ENCODE measurements at places on chromosomes 12 and 14.
A peak's percentile ranks its signal among the peaks of the same experiment; 100 is the strongest.

GRCh38 chr14:95683793-95684192, 2.4 kb upstream of the TCL1B start:
- H3K27ac ChIP-seq, result no peak overlapping the region
- no peaks in the 10 kb centered on the region for H3K27me3 ChIP-seq
- no peaks in the 10 kb centered on the region for H3K4me1 ChIP-seq
- no peaks in the 10 kb centered on the region for H3K36me3 ChIP-seq
- DNase-seq, result no peak
- no peak overlapping the region for H3K4me3 ChIP-seq

- H3K4me3 ChIP-seq, result no peak overlapping the region
- no peaks in the 10 kb centered on the region for H3K4me1 ChIP-seq
- no peak overlapping the region for H3K27ac ChIP-seq
- no peaks in the 10 kb centered on the region for H3K27me3 ChIP-seq
Observed at GRCh38 chr14:22472466-22472865, 116.6 kb downstream of the DAD1 start.

GRCh38 chr12:119249383-119250155, 70.8 kb downstream of the HSPB8 start:
- H3K4me1 ChIP-seq, result peaks cover 12% of the 10 kb centered on the region
- H3K27ac ChIP-seq, result no peak overlapping the region
- no peak for DNase-seq
- H3K4me3 ChIP-seq, result no peak overlapping the region

GRCh38 chr14:58151133-58152013, 640 bp downstream of the ARMH4 start:
- no peak for DNase-seq
- peak overlapping the region; percentile 22 for H3K27ac ChIP-seq
- H3K27me3 ChIP-seq, result no peaks in the 10 kb centered on the region
- H3K36me3 ChIP-seq, result no peaks in the 10 kb centered on the region
- peak overlapping the region; percentile 72 for H3K4me3 ChIP-seq
- no peaks in the 10 kb centered on the region for H3K4me1 ChIP-seq

DNA sequence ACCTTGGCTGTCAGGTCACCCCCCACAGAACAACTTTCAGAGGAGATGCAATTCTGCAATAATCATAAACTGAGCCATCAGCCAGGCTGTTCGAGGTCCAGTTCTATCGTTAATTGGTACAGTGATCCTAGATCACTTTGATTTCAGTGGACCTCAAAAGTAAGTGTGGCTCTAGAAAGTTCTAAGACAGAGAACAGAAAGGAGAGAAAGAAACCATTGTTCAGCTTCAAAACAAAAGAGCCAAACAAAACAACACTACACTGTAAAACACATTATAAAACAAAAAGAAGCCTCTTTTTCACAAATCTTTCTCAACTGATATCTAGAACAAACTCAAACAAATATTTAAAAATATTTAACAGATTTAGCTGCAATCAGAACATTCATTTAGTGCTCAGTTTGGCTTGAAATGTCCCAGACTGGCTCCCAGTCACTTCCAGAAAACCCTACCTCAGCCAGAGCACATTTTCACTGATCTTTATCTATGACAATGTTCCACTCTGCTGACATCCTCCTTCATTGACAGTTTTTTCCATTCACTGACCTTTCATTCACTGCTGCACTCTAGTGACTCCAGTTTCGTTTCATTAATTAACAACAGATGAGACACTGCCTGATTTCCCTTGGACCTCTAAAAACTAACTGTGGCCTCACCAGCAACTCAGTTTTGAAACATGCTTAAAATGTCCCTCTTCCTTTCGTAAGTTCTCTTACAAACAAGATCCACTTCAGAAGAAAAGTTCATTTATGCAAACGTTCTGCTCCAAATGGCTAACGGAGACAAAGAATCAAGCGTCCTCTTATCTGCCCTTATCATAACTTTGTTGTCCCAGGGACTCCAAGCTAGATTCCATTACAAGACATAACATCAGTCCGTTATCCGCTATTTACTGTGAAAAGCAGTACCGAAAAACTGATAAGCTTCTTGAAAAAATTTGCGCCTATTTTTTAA, 56.8 kb downstream of the DUSP16 start:
- peak overlapping the region; percentile 20 for H3K4me3 ChIP-seq
- H3K36me3 ChIP-seq, result no peaks in the 10 kb centered on the region
- no peak for DNase-seq

- no peak overlapping the region for H3K27ac ChIP-seq
- H3K27me3 ChIP-seq, result no peaks in the 10 kb centered on the region
- no peaks in the 10 kb centered on the region for H3K36me3 ChIP-seq
- no peak overlapping the region for H3K4me3 ChIP-seq
- no peak for DNase-seq
Observed at GRCh38 chr14:55547650-55548315, 32.2 kb upstream of the KTN1 start.

DNA sequence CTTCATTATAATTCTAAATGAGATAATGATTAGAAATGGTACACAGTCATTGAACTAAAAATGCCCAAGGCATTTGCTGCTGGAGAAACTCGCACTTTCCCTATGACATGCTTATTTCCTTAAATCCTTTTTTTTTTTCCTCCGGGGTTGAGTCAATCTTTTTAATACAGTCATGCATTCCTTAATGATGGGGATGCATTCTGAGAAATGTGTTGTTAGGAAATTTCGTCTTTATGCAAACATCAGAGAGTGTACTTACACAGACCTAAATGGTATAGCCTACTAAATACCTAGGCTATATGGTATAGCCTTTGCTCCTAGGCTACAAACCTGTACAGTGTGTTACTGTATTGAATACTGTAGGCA, 29.8 kb upstream of the DACT1 start:
- no peak overlapping the region for H3K27ac ChIP-seq
- H3K4me1 ChIP-seq, result no peaks in the 10 kb centered on the region

GRCh38 chr12:129657179-129657578, 246.6 kb downstream of the TMEM132D start:
- no peak overlapping the region for H3K27ac ChIP-seq
- no peaks in the 10 kb centered on the region for H3K4me1 ChIP-seq
- H3K36me3 ChIP-seq, result no peaks in the 10 kb centered on the region
- no peak overlapping the region for H3K4me3 ChIP-seq
- no peaks in the 10 kb centered on the region for H3K27me3 ChIP-seq
- DNase-seq, result no peak

DNA sequence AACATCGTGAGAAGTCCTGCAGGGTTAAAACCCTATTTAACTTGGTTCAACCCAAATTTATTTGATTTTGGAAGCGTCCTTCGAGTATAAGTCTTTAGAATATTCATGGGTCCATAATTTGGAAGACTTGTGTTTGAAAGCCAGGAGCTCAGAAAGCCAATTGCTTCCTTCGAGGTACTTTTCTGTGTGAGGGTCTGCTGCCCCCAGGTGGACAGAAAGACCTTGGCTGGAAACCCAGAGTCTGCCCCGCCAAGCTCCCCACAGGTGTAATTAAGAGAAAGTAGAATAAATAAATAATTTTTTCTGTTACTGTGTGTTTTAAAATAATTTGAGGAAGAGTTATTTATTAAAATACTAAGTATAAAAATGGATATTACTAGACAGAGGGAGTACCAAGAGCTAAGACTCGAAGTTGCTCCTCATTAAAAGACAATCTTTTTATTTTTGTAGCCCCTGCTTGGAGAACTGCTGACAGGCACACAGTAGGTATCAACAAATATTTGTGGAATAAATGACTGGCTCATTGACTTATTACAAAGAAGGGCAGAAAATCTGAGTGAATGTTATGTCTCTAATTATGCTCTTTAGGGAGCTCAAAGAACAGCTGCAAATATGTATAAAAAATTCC, 105.8 kb downstream of the PAH start:
- H3K4me1 ChIP-seq, result no peaks in the 10 kb centered on the region
- DNase-seq, result no peak
- H3K4me3 ChIP-seq, result no peak overlapping the region
- no peak overlapping the region for H3K27ac ChIP-seq

DNA sequence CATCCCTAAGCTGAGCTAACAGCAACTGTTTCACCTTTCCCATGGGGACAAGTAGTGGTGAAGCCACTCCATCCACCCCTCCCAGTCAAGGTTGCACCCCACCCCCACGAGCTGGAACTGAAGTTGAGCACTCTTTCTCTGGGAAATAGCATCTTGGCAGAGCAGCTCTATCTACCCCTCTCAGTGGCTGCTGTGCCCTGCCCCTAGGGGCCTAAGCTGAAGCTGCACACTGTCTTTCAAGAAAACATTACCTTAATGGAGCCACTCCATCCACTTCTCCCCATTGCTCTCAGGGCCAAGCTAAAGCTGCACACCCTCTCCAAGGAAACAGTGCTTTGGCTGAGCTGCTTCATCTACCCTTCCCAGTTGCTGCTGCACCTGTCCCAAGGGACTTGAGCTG, 170.6 kb upstream of the CCDC196 start:
- H3K27me3 ChIP-seq, result no peaks in the 10 kb centered on the region
- DNase-seq, result no peak
- no peak overlapping the region for H3K4me3 ChIP-seq
- H3K27ac ChIP-seq, result no peak overlapping the region

- DNase-seq, result no peak
- H3K27me3 ChIP-seq, result no peaks in the 10 kb centered on the region
- H3K4me3 ChIP-seq, result no peak overlapping the region
- no peaks in the 10 kb centered on the region for H3K4me1 ChIP-seq
Observed at GRCh38 chr12:78385541-78385940, 479.0 kb upstream of the SYT1 start.

DNA sequence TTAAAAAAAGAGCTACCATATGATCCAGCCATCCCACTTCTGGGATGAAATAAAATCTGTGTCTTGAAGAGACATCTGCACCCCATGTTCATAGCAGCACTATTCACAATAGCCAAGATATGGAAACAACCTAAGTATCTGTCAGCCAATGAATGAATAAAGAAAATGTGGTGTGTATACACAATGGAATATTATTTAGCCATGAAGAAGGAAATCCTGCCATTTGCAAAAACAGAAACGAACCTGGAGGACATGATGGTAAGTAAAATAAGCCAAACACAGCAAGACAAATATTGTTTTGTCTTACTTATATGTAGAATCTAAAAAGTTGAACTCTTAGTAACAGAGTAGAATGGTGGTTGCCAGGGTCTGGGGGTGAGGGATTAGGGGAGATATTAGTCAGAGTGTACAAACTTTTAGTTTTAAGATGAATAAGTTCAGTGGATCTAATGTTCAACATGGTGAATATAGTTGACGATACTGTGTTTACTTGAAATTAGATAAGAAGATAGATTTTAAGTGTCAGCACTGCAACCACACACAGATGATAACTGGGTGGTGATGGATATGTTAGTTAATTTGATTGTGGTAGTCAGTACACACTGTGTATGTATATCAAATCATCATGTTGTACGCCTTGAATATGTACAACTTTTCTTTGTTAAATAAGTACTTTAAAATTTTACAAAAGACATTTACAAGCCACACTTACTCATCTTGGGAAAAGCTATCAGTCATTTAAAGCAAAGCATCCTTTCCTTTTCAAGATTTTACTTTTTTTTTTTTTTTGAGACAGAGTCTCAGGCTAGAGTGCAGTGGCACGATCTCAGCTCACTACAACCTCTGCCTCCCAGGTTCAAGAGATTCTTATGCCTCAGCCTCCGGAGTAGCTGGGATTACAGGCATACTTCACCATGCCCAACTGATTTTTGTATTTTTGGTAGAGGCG, 89.9 kb downstream of the BICD1 start:
- H3K36me3 ChIP-seq, result no peaks in the 10 kb centered on the region
- no peak overlapping the region for H3K4me3 ChIP-seq
- H3K27ac ChIP-seq, result no peak overlapping the region
- no peaks in the 10 kb centered on the region for H3K4me1 ChIP-seq
- no peak for DNase-seq

DNA sequence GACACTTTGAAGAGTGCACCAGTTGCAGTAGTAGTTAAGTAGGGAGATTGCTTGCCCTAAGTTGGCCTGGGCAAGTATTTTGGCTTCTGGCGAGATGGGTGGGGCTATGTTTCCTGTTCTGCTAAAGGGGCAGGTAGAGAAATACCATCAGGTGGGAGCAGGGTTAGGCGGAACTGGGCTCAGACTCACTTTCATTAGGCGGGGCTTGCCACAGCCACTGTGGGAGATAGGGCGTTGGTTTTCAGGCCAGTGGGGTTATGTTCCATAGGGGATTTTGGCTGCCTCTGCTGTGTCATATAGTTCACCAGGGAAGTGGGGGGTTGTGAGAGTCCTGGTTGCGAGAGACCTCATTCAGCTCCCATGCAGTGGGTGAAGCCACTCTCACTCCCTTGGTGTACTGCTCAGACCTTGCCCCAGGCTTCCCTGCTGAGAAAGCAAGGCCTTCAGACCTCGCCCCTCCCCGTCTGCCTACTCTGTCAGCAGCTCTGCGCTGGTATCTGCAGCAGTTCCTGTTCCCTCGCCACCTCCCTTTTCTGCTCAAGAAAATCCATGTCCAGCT, 43.3 kb downstream of the AEBP2 start:
- H3K36me3 ChIP-seq, result peaks cover 6% of the 10 kb centered on the region
- H3K4me1 ChIP-seq, result no peaks in the 10 kb centered on the region
- no peaks in the 10 kb centered on the region for H3K27me3 ChIP-seq
- no peak overlapping the region for H3K27ac ChIP-seq
- DNase-seq, result peak; percentile 44

GRCh38 chr12:121765573-121765972, 27.9 kb downstream of the RHOF start:
- H3K4me1 ChIP-seq, result no peaks in the 10 kb centered on the region
- no peaks in the 10 kb centered on the region for H3K36me3 ChIP-seq
- DNase-seq, result no peak

GRCh38 chr12:104598342-104599271, 141.9 kb downstream of the CHST11 start:
- H3K27me3 ChIP-seq, result no peaks in the 10 kb centered on the region
- no peak overlapping the region for H3K4me3 ChIP-seq
- DNase-seq, result no peak
- no peaks in the 10 kb centered on the region for H3K36me3 ChIP-seq

- no peaks in the 10 kb centered on the region for H3K27me3 ChIP-seq
- no peaks in the 10 kb centered on the region for H3K4me1 ChIP-seq
- no peaks in the 10 kb centered on the region for H3K36me3 ChIP-seq
- no peak for DNase-seq
- no peak overlapping the region for H3K27ac ChIP-seq
Observed at GRCh38 chr12:11666131-11667050, 16.9 kb downstream of the ETV6 start.

DNA sequence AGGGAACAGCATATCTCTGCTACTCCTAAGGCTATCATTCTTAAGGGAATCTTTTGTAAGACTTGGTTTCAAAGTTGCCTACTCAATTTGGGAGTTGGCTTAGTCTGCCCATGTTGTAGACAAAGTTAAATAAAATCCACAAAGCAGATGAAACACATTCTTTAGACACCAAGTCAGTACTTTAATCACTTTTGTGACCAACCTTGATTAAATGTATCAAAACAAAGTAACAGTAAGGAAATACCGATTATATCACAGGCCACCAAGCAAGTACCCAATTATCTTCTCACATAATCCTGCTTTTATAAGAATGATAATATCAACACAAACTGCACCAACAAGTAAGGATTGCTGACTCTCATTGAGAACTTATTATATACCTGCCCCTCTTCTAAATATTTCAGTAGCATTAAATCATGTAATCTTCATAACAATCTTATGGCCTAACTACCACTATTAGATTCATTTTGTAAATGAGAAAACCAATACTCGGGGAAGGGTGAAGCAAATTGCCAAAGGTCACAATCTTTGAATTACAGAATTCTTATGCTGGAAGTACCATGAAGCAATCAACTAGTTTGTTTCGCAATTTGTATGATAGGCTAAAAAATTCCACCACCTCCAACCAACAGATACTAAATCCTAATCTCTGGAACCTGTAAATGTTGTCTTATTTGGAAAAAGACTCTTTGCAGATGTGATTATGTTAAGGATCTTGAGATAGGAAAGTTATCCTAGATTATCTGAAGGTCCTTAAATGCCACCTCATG, 12.6 kb upstream of the DIO2 start:
- H3K36me3 ChIP-seq, result no peaks in the 10 kb centered on the region
- no peak overlapping the region for H3K4me3 ChIP-seq
- no peak for DNase-seq
- no peak overlapping the region for H3K27ac ChIP-seq
- no peaks in the 10 kb centered on the region for H3K4me1 ChIP-seq

All from right lobe of liver (tissue), 6 donors.